ENCODE measurements at places on chromosomes 12 and 14.

DNA sequence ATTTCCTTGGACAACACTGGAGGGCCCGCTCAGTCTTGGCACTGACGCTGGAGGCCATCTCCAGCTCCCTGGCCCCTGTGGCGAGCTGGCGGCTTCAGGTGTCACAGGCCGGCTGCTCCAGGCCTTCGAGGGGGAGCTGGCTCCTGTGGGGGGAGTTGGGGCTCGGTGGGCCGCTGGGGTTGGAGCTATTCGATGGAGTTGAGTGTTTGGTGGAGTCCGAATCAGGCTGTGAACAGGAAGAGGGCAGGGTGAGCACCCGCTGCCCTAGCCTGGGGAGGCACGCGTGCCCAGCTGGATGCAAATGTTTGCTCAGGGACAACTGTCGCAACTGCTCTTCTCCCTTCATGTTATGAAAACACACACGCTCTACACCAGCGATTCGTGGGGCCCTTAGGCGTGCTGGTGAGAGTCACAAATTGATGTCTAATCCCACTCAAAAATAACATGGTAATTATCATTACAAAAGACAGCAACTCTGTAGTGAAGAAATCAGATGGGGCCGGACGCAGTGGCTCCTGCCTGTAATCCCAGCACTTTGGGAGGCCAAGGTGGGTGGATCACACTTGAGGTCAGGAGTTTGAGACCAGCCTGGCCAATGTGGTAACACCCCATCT, 11.3 kb downstream of the AMN start:
- no peak for DNase-seq

DNA sequence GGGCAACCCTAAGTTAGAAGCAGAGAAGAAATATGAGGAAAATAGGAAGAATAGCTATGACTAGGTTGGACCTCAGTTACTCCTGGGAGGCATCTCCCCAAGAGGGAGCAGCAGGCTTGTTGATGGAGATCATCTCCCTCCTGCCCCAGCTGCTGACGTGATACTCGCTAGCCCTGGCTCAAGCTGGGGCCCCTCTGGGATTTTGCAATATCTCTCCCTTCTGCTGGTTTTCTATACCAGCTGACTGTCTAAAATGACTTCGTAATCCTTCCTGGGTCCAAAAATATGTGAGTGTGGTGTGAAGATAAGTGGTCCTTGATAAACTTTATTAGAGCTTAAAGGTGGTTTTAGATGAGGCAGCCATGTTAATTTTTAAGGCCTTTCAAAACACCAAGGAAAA, 4.5 kb upstream of the HECTD4 start:
- DNase-seq, result no peak

GRCh38 chr14:23071921-23072539, 14.7 kb upstream of the CDH24 start:
- DNase-seq, result peak; percentile 33

DNA sequence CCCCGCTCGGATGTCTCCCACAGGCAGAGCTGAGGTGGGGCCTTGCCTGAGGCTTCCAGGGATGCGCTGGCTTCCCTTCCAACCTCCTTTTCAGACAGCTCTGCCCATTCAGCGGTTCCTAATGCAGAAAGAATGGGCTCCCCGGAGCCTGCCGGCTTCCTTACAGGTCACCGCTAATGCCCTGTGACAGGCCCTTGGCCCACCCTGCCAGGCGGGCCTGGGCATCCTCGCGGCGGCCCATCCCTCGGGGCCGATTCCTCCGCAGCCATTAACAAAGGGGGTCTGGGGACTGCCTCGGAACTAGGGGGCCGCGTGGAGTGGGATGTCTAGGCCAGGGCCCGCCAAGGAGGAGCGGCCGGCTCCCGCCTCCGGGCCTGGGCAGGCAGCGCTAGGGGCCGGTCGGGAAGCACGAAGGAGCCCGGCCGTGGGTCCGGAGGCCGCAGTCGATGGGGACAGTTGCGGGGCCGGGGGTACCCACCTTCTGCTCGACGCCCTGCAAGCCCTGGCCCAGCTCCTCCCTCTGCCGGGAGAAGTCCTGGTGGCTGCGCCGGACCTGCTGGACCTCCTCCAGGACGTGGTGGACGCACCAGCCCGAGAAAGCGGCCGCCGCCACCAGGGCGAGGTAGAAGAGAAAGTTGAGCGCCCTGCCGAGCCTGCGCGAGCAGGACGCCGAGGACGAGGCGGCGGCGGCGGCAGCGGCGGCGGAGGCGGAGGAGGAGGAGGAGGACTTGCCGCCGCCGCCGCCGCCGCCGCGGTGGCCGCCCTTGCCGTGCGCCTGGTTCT, 738 bp downstream of the CKAP4 start:
- peak; percentile 37 for DNase-seq

GRCh38 chr12:47394070-47394469, 311.8 kb downstream of the RPAP3 start:
- no peak for DNase-seq

DNA sequence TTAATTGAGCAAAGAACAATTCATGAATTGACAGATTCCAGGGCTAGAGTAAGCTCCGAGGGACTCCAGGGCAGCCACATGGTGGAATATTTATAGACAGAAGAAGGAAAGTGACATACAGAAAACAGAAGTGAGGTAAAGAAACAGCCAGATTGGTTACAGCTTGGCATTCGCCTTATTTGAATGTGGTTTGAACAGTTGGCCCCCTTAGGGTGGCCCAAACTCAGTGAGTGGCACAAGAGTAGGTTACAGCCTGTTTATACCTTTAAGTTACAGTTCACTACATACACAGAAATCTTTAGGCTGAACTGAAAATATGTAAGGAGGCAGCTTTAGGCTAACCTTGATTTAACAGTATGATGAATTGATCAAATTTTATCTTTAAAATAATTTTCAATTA, 174.5 kb upstream of the CNOT2 start:
- DNase-seq, result no peak

DNA sequence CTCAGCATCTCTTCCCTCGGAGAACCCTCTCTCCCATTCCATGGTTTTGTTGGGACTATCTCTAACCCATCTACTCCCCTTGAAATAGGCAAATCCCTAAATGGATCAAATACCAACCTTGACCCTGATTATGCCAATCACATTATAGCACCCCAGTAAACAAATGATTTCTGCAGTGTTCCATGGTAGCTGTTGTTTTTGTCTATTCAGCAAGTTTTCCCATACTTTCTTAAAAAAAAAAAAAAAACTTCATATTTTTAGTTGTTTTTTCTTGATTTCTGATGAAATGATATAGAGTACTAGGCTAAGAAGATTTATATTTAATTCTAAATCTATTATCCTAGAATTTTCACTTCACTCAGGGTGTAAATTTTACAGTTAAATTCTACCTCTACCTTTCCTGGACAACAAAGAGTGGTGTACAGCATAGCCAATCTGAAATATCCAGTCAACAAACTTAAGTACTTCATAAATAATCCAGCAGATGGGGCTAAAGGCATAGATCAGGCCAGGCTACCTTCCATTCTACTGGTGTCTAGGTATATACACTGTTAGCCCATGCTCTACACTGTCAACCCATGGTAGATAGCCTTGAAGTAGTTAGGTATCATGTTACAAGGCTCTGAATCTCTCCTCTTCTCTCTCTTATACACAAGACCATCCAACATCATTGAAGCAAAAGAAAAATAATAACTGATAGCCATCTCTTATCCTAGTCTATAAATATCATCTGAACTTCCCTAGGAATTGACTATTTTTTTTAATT, 82.2 kb downstream of the PLEKHG7 start:
- DNase-seq, result peak; percentile 92

DNA sequence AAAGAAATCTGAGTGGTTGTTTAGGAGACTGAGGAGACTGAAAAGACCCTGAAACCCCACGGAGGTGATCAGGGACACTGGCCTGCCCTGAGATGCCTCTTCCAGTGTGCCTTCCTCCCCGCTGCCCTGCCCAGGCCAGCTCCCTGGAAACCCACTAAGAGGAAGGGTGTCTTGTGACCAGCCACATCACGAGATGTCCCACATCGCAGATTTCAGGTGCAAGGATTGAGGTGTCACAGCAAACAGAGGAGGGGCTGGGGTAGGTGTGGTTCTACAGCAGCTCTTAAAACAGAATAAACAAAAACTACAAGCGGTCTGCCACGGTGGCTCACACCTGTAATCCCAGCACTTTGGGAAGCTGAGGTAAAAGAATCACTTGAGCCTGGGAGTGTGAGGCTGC, 184.3 kb upstream of the C14orf180 start:
- no peak for DNase-seq

GRCh38 chr12:28830491-28830890, 318.6 kb upstream of the FAR2 start:
- no peak for DNase-seq

DNA sequence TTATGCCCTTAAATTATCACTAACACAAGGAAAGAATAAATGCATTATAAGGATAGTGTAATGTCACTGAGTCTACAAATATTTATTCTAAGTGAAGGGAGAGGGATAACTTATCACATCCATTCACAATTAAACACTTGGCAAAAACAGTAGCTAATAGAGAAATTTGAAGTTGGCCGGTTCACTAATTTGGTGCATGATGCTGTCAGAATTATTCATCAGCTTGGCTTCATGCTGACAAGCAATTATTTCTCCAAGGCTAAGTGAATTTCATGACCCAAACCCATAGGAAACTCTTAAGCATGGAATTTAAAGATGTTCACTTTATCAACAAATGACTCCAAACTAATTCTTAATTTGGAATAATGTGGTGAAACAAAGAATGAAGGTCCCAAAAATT, 25.0 kb upstream of the NR1H4 start:
- no peak for DNase-seq

GRCh38 chr12:49730568-49731101, 10.7 kb upstream of the TMBIM6 start:
- peak; percentile 29 for DNase-seq

- no peak for DNase-seq
Observed at GRCh38 chr12:15851919-15852318, 30.3 kb upstream of the STRAP start.

DNA sequence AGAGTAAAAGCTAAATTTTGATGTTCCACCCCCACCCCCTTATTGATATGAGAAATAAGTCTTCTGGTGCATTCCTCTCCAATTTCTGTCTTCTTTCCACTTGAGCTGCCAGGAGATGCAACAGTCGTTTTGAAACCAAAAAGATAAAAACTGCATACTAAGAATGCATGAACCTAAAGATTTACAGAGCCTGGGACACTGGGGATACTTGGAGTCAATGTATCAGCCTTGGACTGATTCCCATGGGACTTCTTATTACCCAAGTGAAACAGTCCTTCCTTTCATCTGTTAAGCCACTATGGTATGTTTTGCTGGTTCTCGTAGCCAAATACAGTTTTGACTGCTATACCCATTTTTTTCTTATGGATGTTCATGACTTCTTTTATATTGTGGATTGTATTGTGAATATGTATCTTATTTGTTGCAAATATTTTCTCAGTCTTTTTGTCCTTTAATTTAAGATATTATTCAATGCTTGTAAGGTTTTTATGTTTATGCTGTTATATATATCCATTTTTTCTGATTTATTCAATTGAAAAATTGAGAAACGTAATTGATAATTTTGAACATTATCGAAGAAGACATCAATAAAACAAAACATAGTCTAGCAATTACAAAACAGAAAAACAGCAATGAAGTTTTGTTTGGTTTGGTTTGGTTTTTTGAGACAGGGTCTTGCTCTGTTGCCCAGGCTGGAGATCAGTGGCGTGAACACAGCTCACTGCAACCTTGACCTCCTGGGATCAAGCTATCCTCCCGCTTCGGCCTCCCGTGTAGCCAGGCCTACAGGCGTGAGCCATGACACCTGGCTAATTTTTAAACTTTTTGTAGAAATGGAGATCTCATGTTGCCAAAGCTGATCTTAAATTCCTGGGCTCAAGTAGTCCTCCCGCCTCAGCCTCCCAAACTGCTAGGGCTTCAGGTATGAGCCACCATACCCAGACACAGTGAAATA, 85.4 kb upstream of the ETV6 start:
- no peak for DNase-seq

- DNase-seq, result peak; percentile 18
Observed at GRCh38 chr14:34098045-34098984, 147.4 kb upstream of the EGLN3 start.

- no peak for DNase-seq
Observed at GRCh38 chr12:8689681-8690080, 8.1 kb upstream of the RIMKLB start.

GRCh38 chr14:90579088-90579487, 182.3 kb downstream of the CALM1 start:
- no peak for DNase-seq

DNA sequence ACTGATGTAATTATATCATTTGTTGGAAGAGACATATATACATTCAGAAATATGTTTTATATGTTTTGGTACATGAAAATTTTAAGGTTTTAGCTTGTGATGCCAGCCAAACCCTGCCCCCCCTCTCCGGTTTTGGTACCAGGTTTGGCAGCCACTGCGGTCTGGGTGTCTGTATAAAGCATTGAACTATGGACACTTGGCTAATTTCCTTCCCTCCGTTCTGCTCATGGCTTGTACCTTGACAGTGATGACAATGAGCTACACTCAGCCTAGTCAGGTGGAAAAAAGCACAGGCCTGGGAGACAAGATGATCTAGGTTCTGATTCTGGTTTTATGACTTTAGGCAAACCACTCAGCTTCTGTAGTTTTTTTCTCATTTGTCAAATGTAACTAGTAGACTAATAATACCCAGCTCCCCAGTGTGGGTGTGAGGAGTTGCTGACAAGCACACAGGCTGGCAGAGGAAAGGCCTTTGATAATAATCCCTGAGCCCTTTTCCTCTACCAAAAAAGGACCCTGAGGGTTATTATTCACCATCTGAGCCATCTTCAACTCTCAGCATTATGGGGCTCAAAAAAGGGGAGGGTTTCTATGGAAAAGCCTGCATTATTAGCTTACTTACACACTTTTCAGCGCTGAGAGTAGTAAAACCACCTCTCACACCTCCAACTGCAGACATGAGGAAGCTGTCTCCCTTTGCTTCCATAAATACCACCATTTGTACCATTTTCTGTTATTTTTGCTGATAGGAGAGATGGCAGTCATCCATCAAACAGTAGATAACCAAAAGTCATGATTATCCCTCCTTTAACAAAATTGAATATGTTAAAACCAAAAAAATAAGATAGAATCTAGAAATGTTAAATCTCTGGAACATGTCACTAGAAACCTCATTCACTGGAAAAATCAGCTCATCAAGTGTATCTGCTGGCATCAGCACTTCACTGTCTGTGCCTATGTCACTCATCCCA, 76.3 kb upstream of the PSMC1 start:
- no peak for DNase-seq

DNA sequence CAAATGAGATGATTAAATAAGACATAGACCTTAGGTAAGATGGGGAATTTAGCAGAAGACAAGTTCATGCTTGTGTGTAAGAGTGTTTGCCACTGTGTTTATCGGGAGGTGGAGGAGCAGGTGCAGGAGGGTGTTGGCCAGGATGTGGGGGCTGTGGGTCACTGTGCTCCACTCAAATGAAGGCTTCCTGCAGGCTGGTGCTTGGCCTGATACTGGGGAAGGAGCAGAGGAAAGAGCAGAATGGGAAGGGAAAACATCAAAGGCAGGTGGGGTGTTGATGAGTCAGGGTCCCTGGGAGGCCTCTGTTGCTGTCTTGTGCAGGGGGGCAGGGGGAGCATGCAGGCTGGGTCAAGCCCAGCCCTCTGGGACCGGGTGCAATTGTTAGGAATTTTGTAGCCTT, 126.5 kb downstream of the TSPAN9 start:
- peak; percentile 64 for DNase-seq

GRCh38 chr12:12506496-12506890, 56.2 kb downstream of the DUSP16 start:
- DNase-seq, result no peak
